CD4-positive, alpha-beta T cell treated with Interleukin-17A for 4 hours (primary cell): ENCODE measurements at places on chromosomes 11 and 22.

DNA sequence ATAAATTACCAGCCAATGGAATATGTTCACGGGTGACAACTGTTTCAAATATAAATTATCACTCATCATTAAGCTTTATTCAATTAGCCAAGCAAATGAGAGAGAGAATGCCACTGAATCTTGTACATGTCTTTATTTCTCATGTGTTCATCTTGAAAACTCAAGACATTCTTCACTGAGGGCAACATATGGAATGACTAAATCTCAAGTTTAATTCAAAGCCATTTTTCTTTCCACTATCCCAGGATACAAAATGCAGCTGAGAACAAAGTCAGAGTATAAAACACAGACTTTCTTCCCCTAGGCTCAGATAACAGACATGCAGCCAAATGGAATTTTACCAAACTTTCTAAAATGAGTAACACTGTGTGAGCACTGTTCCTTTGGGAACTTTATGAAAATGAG, 12.1 kb upstream of the BBOX1 start:
- no peak for DNase-seq

DNA sequence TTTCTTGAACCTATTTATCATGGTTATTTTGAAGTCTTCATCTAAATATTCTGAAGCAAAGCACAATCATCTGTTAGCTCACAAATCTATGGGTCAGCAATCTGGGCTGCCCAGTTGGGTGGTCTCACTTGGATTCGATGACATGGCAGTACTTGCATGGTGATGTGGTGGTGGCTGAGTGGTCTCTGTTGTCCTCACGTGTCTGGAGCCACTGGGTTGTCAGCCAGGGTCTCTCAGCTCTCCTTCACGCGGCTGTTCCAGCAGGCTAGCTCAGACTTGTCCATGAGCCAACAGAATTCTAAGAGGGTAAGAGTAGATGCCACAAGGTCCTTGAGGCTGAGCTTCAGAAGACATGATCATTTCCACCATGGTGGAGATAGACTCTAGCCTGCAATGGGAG, 66.4 kb upstream of the KCNQ1OT1 start:
- DNase-seq: no peak

GRCh38 chr11:65208785-65209710, 27.3 kb downstream of the CAPN1 start:
- DNase-seq: no peak

- DNase-seq: no peak
Observed at GRCh38 chr22:23681026-23681809, 9.6 kb upstream of the RGL4 start.

GRCh38 chr11:32450372-32450771, 15.0 kb upstream of the WT1 start:
- no peak for DNase-seq

DNA sequence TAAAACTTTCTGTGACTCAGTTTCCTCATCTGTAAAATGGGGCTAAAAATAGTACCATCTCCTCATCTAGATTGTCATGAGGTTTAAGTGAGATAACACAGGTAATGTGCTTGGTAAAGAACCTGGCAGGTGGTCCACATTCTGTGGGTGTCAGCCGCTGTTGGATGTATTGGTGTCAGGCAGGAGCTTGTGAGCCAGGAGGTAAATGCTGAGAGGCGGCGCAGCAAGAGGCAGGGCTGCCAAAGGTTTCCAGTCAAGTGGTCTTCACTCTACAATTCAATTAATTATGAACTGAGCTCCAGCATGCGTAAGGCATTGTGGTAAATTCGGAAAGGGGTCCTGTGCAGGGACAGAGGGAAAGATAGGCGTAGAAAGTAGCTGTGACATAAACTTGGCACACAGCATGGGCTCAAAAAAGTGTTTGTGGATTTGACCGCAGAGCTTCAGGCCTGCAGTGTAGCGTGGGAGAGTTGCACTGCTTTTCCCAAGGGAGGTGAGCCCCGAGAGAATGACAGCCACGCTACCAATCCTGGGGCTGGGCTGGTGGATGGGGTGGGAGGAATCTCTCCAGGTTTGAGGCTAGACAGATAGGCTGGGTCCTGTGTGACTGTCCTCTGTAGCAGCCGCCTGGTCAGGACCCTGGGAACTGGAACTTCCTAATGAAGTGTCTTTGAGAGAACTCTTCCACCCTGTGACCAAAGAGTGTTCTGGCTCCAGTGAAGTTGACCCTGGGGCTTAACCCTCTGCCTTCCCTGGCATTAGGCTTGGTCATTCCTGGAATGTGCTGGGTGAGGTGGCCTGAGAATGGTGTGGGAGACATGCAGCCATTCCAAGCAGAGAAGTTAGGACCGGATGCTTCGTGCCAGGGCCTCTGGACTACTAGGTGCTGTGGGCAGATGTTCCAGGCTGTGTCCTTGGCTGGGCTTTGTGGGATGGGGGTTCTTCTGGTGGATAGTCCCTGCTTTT, 122.4 kb downstream of the FEZ1 start:
- DNase-seq: no peak

- no peak for DNase-seq
Observed at GRCh38 chr11:65383778-65384177, 1.3 kb upstream of the SLC25A45 start.

- no peak for DNase-seq
Observed at GRCh38 chr11:34754171-34754823, 133.4 kb downstream of the EHF start.

DNA sequence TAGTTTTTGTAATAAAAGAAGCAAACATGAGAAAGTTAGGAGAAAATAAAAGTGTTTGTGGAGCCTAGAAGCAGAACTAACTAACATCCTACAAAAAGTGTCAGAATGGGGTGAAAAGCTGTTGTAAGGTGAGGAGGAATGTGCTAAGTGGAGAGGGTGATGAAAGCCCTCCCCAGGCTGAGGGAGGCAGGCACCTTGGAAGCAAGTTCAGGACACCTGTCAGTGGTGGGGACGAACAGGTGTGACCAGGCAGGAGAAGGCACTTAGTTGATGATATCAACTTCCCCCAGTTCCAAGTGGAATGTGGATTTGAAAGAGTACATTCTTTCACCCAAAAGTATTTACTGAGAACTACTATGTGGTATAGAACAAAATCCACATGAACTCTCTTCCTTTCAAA, 18.7 kb upstream of the BMAL1 start:
- DNase-seq: no peak
